Stimulated activated CD4-positive, alpha-beta T cell treated with anti-CD3 and anti-CD28 coated beads, Interleukin-4, amount 100 ng/mL, for 24 hours (primary cell): ENCODE measurements at places on chromosomes 12 and 14.

GRCh38 chr12:50725011-50725942 lies 38.6 kb upstream of the ATF1 start:
- DNase-seq: no peak

GRCh38 chr12:5078423-5078822 lies 34.7 kb downstream of the KCNA5 start:
- no peak for DNase-seq

GRCh38 chr14:92041203-92041602 lies 1.3 kb upstream of the TRIP11 start:
- DNase-seq: no peak

- DNase-seq: no peak
Observed at GRCh38 chr14:60014402-60014801, 77.3 kb upstream of the PCNX4 start.
